ENCODE measurements at places on chromosomes 2 and 18.

- no peak for DNase-seq
Measured at GRCh38 chr2:20164061-20164733, 60.7 kb downstream of the SDC1 start.

DNA sequence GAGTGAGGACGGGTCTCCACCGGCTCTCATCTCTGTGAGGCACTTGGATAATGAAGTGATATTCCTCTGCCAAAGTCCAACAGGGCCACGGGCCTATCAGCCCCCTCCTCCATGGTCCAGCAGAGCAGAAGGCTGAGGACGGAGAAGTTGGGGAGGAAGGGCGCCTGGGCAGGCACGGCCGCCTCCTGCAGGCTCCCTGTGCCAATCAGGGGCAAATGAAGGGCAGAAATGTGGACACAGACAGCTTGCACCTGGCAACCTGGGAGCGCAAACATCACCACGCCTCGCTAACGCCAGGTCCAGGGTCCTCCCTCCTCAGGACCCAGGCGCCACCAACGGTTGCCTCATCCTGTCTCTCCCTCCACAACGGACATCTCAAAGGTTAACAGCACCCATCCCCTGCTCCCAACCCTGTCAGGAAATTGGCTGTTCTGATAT, 24.3 kb downstream of the SMAD7 start:
- DNase-seq: no peak

DNA sequence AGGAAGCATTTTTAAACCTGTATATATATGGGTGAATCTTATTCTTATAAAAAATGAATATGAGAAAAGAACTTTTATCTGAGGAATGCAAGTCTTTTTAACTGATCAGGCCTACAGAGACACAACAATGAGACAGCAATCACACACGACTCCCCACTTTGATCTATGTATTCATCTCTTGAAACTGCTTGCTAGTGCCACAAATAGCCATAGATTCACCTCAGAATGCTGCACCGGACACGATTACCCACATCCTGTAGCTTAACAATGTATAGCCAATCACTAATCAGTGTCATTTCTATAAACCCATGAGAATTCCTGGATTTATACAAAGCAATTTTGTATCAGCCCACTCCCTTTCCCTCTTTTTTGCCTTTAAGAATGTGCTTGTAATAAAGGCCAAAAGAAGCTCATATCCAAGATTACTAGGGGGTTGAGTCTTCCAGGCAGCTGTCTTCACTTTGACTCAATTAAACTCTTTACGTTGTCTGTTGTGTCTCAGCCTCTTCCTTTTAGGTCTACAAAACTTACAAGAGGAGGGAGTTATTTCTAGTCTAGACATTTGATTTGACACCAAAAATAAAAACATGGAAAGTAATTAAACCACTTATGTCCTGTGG, 94.9 kb downstream of the MBD2 start:
- no peak for DNase-seq

- DNase-seq: no peak
Measured at GRCh38 chr2:236472720-236473495, 96.7 kb upstream of the ACKR3 start.

GRCh38 chr2:11577101-11577883, 43.4 kb downstream of the GREB1 start:
- DNase-seq: no peak

DNA sequence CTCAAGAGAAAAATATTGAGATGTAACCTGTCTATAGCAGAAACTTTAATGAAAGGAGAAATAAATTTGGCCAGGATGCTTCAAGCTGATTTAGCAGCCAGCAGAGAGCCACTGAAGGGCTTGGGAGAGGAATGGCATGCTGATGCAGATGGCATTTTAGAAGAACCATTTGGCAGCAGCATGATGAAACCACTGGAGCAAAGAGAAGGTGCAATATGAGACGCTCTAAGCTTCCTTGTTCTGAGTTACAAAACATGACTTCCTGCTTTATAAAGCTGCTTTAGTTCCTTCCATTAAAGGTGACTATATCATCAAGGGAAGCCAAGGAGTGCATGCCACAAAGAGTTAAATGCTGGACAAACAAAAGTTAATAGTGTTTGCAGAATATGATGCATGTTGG, 189.7 kb downstream of the PID1 start:
- no peak for DNase-seq

GRCh38 chr18:57220480-57220879, 73.6 kb downstream of the BOD1L2 start:
- DNase-seq: no peak

- DNase-seq: no peak
Measured at GRCh38 chr2:8857709-8858108, 20.3 kb upstream of the KIDINS220 start.

DNA sequence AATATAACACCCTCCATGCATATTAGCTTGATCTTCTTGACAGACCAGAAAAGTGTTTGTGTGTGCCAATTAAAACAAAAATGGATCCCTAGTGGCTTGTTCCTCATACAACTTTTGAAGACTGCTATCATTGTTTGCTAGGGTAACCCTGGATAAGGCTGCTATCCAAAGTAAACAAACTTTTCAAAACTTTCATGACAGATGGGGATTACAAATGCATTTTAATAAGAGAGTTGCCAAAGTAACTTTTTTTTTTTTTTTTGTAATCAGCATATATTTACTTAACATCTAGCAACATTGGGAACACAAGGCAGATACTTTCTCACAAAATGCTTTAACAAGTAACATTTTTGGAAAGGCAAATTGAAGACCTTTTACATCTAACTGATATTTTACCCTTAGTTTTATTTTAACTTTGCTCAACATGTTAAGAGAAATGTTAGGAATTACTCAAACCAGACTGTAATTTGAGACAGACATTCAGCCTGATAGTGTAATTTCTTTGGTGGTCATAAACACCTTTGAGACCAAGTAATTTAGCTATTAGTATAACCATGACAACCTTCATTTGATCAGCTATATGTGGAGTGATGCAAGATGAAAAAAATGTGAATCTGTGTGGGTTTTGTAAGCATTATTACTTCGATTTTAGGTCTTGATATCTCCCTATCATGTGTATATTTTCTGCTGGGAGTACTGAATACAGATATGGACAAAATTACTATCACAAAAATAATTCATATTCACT, 300.9 kb downstream of the ARHGAP15 start:
- DNase-seq: no peak

Data from stimulated activated CD8-positive, alpha-beta memory T cell treated with anti-CD3 and anti-CD28 coated beads, Interleukin-15, amount 100 ng/mL, for 1 hour (primary cell).